ENCODE measurements at places on chromosomes 5 and 9.

DNA sequence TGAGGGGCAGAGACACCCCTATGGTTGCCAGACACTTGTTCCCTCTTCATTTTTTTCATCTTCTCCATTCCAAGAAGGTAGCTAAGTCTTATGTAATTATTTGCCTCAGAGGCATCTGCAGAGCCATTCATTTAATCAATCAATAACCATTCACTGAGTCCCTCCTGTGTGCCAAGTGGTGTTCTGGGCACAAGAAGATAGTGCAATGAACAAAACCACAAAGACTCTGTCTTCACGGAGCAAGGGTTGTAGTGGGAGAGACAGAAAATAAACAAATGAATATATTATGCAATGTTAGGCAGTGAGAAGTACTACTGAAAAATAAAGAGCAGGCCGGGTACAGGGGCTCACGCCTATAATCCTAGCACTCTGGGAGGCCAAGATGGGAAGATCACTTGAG, 41.4 kb upstream of the CTNNA1 start:
- no peak for DNase-seq

DNA sequence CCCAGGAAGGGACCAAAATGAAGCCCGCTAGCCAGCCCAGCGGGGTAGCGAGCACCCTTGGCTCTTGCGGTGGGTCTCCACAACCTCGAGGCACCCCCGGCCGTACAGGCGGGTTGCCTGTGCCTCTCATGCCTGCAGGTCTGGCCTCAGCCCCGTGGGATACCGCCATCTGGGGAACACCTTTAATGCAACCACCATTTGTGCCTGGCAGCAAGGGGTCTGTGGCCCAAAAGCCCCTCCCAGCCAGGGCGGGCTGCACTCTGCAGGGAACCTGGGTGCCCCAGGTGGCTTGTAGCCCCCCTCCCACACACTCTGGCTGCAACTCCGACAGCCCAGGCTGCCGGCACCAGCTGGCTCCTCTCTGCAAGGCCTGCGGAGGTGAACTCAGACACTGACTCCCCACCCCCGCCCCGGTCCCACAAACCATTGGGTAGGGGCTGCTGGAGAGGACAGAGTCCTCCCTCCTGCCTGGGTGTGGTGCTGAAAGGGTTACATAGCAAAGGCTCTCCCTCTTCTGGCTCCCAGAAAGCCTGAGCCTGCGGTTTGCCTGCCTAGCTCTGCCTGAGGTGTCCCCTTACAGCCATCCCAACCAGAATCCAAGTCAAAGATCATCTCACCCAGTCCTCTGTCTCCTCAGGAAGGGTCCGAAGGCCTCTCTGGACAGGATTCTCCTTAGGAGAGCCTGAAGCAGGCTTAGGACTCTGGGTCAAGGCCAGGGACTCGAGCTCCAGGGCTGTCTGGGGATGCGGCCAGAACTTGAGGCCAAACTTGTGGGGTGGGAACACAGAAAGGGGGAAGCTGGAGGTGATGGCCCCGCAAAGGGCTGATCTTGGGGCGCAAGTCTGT, 109.4 kb downstream of the PSD2 start:
- no peak for DNase-seq

GRCh38 chr9:107615321-107615720, 125.8 kb upstream of the KLF4 start:
- no peak for DNase-seq

GRCh38 chr5:90866333-90866732, 307.7 kb downstream of the ADGRV1 start:
- DNase-seq: no peak

GRCh38 chr9:121945281-121945680, 147.8 kb downstream of the TTLL11 start:
- DNase-seq: no peak

DNA sequence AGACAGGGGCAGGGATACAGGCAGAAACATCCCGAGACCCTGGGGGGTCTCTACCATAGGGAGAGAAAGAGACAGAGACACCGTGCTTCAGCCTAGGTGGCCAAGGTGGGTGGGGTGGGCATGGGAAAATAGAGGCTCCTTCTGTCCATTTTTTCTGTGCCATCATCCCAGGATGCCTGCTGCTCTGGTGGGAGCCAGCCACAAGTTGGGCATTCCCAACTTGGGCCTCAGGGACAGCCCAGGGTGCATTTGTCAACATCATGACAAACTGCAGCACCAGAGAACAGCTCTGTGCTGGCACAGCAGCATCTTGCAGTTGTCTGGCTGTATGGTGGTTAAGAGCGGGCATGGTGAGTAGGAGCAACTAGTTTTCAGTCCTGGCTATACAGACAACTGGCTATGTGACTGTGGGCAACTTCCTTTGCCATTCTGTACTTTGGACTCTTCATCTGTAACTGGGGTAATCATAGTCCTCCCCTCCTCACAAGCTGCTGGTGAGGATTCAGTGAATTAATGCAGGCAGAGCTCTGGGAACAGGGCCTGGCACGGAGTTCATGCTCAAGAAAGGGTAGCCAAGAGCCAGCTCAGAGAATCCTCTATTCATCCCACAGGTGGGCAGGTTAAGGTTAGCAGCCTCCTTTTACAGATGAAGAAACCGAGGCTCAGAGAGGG, 100.4 kb downstream of the RGS3 start:
- no peak for DNase-seq

DNA sequence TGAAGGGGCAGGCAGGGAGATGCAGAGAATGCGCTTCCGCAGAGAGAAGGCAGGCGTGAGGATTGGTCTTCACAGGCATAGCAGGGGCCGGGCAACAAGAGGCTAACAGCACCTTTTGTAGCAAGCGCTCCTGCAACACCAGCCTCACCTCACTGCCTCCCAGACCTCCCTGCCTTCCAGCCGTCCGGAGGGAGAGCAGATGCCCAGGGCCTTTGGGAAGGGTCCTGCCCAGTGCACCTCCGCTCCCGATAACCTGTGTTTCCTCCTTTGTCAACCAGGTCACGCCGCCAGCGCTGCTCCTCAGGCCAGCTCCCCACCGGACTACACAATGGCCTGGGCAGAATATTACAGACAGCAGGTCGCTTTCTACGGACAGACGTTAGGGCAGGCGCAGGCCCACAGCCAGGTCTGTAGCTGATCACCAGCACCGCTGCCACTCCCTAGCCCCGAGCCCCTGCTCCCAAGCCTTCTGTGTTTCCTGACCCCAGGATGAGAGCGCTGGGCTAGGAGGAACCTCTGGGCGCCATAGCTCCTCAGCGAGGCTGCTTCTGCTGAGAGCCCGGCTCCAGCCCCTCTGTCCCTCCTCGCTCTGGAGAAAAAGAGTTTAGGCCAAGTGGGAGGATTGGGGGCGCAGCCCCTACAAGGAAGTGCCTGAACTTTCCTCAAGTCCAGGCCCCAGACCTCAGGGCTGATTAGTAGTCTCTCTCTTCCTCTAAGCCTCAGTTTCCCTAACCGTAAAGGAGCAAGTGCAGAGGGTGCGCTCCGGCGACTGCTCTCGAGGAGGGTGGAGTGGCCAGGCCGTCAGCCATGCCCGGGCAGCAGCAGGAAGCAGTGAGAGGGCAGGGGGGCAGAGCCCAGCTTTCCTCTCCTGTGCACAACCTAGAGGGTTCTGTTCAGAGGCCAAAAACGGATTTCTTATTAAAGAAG, 28.4 kb upstream of the PRDM12 start:
- no peak for DNase-seq

- no peak for DNase-seq
These were observed 52.4 kb downstream of the CDC14B start for GRCh38 chr9:96567203-96567700.

GRCh38 chr9:3136686-3137346, 292.9 kb upstream of the PUM3 start:
- no peak for DNase-seq

DNA sequence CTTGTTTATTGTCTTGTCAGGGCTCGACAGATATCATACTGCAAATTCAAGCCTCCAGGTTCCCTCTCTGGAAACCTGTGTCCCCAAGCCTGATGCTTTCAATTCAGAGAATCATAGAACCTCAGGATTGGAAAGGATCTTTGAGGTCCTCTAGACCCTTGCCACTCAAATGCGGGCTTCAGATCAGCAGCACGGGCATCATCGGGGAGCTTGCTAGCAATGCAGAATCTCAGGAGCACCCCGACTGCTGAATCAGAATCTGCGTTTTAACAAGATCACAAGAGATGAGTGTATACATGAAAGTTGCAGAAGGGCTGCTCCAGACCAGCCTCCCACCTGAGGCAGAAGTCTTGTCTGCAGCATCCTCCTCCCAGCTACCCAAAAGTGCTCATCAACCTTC, 13.1 kb upstream of the EGFLAM start:
- DNase-seq: no peak

All from T1000 (cell line).